ENCODE measurements at places on chromosomes 6 and 20.
A peak's percentile ranks its signal among the peaks of the same experiment; 100 is the strongest.

DNA sequence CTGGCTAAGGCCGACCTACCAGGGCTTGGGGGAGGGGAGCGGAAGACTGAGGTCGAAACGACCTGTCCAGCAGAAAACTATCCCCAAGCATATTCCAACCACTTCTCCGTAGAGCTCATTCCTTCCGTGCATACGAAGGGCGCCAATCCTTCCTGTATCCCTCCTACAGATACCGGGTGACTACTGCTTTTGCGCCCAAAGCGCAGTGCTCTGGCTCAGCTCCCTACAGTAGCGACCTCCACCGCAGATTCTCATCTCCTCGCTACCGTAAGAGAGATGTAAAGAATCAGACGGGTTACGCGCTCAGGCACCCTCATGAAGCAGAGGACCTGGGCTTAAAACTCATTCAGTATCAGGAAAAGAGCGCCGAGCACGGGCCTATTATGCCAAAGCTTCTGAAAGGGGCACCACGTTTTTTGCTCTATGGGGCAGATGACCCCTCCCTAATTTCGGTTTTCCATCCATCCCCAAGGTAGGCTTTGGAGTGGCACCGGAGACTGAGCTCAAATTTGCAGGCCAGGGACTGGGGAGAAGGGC, 563 bp upstream of the NNAT start:
- DNase-seq: no peak

GRCh38 chr6:4858194-4859015, 82.2 kb downstream of the CDYL start:
- DNase-seq: no peak

DNA sequence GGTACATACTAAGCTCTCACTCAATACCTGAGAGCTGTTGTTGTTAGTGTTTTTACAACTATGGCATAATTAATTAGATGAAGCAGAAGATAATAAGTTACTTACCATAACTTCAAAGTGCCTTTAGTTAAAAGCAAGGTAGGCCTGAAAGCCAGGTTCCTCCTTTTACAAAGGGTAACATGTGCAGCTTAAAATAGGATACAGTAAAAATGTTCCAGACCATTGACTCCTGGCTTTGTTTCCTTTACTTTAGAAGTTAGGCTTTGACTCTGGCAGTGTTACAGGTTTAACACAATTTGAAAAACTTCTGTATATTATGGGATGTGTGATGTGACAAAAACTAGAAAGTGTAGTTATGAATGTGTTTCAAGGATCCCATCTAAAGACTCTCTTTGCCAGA, 522.5 kb downstream of the EPM2A start:
- no peak for DNase-seq

GRCh38 chr20:37734228-37734985, 40.6 kb downstream of the CTNNBL1 start:
- DNase-seq: no peak

- DNase-seq: no peak
These were observed 29.9 kb upstream of the AGPAT4 start for GRCh38 chr6:161303628-161304340.

DNA sequence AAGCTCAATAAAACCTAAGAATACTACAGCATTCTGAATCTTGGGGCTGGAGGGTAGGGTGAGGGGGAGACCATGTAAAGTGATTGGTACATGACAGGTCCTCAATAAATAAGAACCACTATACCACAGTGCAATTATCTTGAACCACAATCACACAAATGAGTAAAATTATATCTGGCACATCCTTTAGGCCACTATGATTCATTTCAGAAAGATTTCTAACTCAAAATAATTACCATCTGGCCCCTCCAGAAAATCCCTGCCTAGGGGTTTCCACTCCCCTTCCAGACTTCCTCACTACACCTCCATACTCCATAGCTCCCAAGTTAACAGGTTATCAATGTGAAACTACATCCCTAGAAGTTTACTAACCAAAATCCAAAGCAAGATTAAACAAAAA, 19.7 kb downstream of the AKIRIN2 start:
- DNase-seq: no peak

- peak; percentile 100 for DNase-seq
These were observed 1.1 kb upstream of the ID1 start for GRCh38 chr20:31603822-31604566.

- DNase-seq: peak; percentile 46
These were observed 25.3 kb downstream of the TBC1D7 start for GRCh38 chr6:13302751-13303667.

DNA sequence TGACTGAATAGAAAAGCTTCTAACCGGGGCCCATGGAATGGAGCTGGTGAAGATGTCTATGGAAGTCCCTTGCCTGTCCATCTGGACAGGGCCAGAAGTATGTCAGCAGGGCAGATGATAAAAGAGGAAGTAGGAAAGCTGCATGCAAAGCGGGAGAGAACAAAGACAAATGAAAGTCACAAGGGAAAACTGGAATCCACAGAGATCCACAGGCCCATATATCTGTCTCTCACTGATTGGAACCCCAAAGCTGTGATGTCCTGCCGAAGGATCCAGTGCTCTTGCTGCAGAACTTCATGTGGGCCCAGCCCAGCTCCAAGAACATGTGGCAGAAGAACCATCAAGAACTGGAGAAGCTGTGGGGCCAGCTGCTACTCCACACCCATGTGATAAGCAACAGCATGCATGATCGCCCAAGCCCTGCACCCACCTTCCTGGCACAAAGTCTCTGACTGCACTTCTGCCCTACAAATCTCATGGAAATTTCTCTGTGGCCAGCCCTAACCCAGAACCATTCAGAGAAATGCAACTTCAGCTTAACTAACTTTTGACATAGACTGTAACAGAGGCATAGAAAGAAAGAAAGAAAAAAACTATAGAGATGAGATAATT, 716.0 kb downstream of the KIF16B start:
- DNase-seq: no peak

DNA sequence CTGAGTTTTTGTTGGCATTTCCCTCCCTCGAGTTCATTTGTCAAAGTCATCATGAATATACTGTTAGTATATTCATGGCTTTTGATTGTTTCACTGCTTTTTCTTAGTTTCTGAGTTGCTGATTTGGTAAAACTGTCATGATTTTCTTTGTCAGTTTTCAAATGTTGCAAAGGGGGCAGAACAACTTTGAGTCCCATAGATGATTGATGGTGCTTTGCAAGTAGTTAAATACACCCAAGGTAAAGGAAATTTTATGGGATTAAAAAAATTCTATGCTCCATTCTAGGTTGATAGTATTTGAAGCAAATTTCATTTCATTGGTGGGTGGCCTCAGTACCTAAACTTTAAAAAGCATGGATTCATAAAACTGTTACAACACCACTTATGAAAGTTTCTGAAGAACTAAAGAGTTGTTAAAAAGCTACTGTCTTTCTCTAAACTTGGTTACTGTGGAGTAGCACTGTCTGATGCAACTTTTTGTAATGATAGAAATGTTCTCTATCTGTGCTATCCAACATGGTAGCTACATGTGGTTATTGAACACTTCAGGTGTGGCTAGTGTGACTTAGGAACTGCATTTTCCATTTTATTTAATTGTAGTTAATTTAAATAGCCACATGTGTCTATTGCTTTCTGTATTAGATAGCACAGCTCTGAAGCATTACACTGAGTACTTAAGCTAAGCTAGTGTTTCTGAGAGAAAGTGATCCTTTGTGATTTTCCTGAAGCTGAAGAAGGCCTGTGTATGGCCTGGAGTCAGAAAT, 153.6 kb downstream of the ZFAND3 start:
- no peak for DNase-seq

- no peak for DNase-seq
These were observed 739.4 kb upstream of the FLRT3 start for GRCh38 chr20:15076785-15077184.

DNA sequence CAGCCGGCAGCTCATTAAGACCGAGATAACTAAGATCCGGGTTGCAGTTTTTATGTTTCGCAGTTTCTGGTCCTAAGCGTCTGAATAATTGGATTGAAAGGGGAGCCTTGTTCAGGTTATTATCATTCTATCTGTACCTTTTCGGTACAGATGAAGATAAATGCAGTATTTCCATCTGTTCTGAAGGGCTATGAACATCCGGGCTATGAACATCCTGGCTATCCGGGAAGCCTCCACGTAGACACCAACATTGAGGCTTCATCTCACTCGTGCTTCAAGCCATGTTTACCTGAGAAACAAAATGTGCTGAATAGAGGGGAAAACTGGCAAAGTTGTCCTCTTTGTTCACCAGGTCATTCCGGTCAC, 399 bp upstream of the REPS1 start:
- no peak for DNase-seq

- DNase-seq: no peak
These were observed 115.7 kb downstream of the AIG1 start for GRCh38 chr6:143176090-143177021.

GRCh38 chr20:42483730-42484303, 705.9 kb downstream of the PTPRT start:
- DNase-seq: peak; percentile 12

DNA sequence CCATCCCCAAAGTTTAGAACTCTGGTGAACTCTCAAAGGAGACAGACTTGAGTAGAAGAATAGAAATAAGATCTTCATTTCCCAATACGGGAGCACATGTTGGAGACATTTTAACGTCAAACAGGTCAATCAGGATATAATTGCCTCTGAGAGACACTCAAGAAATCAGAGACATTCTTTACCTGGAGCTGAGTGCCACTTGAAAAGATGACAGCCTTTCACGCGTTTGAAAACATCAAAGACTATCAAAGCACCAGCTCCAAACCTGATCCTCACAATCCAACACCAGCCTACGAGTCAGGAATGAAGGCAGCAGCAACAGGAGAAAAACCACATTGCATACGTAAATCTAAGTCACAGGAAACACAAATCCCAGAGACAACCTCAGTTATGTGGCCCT, 571.5 kb upstream of the CDH4 start:
- DNase-seq: no peak

- no peak for DNase-seq
These were observed 390.2 kb downstream of the PRKN start for GRCh38 chr6:162337412-162337811.

DNA sequence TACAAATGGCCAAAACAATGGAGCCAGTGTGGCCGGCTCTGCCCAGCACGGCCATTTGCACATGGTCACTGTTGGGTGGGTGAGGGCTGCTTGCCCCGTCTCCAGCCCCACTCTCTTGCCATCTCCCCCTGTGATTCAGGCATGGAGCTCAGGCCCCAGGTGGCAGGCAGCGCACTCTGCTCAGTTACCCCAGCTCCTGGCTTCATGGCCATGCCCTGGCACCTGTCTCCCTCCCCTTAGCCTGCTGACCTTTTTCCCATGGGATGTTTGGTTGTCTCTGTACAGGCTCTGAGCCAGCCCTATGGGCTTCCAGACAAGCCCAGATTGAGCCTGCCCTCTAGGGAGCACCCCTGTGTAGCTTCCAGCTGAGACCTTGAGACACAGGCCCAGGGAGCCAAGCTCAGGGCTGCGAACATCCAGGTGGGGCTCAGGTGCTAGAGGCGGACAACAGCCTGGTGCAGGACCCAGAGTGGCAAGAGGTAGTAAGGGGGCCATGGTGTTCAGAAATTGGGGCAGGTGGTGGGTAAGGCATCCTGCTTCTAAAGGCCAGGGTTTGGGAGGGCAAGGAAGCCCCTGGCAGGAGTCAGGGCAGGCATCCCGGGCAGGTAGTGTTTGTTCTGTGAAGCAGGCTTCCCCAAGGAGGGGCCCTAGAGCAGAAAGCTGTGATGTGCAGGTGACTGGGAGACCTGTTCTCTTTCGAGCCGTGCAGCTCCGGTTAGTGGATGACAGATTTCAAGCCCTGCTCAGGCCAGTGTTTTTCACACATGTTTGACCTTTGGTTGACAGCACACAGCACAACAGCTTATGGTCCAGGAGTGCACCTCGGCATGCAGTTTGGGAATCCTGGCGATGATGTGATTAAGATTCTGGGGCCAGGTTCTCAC, 17.7 kb downstream of the SYNJ2 start:
- DNase-seq: no peak

- no peak for DNase-seq
These were observed 125.1 kb upstream of the COL21A1 start for GRCh38 chr6:56372406-56372995.

- DNase-seq: no peak
These were observed 18.6 kb downstream of the RBM38 start for GRCh38 chr20:57409672-57410397.

DNA sequence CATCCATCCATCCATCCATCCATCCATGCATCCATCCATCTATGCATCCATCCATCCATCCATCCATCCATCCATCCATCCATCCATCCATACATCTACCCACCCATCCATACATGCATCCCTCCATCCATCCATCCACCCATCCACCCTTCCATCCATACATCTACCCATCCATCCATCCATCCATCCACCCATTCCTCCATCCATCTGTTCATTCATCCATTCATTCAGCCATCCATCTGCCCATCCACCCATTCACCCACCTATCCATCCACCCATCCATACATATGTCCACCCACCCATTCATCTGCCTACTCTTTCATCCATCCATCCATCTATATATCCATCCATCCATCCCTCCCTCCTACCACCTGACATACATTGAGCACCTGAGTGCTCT, 70.7 kb upstream of the NNAT start:
- DNase-seq: no peak

- no peak for DNase-seq
These were observed 45.1 kb downstream of the CPNE5 start for GRCh38 chr6:36793913-36794712.

DNA sequence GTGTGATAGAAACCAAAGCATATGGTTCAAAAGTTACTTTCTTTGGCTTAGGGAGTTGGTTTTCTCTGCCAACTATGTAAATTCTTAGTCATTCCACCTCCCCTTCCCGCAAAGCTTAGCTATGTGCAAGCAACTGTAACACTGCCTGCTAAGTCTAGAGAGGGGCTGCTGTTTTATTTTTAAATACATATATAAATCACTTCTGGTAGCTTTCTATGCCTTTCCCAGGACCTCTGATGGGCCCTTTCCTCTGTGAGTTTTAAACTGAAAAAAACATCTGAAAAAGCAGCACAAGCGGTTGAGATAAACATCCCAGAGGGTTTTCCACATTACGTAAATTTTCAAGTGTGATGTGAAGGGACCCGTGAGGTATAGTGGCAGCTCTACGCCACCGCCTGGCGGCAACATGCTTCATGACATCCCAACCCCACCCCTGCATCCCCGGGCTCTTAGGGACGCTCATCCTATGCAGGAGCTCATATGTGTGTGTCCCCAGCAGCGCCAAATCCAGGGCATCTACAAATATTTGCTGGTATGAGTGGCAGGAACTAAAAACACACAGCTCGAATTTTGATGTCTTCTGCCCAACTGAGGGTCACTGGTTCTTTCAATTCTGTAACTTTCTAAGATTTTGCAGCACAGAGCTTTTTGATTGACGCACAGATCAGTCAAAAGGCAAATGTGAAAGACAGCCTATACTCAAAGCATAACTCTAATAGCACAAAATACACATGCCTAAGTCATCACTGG, 12.7 kb downstream of the SAYSD1 start:
- no peak for DNase-seq

DNA sequence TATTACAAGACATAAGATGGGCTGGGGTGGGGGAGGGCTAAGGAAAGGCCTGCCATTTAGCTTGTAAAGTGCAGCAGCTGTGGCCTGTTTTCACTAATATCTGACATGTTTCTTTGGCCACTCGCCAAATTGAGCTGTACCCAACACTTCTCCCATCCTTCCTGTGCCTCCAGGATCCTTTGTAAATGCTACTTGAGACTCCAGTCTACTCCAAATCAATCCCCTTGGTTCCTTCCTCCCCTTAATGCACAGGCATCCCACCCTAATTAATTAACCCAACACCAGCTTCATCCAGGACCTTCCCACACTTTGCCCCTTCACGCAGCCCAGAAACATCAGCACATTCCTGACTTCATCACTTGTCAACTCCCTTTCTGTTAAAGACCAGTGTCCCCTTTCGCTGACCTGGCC, 55.0 kb upstream of the TCF21 start:
- no peak for DNase-seq
